ENCODE measurements at places on chromosomes 11 and 22.

- DNase-seq = no peak
Observed at GRCh38 chr11:65591939-65592857, 3.4 kb downstream of the KCNK7 start.

GRCh38 chr11:74112877-74113276 is 57.9 kb downstream of the C2CD3 start:
- no peak for DNase-seq

GRCh38 chr22:20567371-20567847 is 60.0 kb downstream of the MED15 start:
- peak; percentile 23 for DNase-seq

GRCh38 chr11:73399636-73400035 is 23.4 kb downstream of the RELT start:
- DNase-seq = no peak

GRCh38 chr11:105754260-105754659 is 144.4 kb downstream of the GRIA4 start:
- no peak for DNase-seq

- DNase-seq = peak; percentile 49
Observed at GRCh38 chr11:117011541-117011898, 86.7 kb downstream of the SIK3 start.

DNA sequence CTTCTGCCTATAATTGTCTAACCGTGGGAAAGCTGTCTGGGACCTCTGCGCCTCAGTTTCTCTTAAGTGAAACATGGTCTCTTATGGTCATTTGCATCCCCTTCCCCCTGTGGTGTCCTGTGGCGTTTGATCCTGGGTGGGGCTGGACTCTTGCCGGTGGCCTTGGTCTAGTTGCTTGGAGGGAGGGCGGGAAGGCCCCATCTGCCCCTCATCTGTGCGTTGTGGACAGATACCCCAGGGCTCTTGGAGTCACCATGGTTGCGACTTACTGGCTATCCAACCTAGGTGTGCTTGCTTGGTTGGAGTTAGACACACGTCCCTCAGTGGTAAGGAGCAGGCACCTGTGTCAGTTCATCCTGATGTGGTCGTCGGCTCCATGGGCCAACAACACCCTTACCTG is 15.2 kb downstream of the SHANK3 start:
- no peak for DNase-seq

Data from A172 (cell line).